ENCODE measurements at places on chromosomes 5 and 9.

DNA sequence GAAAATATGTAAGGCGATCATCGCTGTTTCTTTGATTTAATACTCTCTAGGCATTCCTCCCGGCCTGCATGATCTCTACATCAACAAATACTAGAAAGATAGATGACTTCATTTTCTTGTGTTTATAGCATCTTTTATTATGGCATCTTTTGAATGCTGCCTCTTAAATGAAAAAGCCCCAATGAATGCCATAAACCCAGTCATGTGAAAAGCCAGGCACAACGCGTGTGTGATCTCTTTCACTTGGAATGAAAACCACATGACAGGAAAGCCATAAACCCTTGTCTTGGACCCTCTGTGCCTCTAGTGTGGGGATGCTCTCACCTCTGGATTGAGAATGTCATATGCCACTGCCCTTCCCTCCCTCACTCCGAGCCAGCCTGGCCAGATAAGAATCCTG is 476.2 kb downstream of the SEMA5A start:
- DNase-seq = no peak

DNA sequence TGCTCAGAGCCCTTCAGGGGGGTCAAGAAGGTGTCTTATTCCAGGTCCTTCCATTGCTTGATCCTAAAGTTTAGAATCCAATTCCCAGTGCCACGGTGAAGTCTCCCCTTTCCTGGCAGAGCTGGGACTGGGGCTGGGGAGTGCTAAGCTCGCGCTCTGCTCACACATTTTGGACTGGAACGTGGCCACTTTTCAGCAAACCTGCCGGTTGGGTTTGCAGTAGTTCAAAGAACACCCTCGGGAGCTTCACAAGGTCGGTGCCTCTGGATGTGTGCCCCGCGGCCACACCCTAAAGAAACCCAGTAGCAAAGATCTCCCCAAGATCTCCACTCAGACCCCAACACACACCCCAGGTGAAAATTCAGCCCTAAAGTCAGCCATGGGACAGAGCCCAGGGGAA is at the start of gene C9orf152:
TSS of gene C9orf152 (minus strand) at position 129 of the 400 bp plus-strand sequence. CDS start 580 bp downstream, outside the sequence.
- no peak for DNase-seq

- no peak for DNase-seq
These were observed 48.4 kb downstream of the CFAP77 start for GRCh38 chr9:132458432-132458831.

DNA sequence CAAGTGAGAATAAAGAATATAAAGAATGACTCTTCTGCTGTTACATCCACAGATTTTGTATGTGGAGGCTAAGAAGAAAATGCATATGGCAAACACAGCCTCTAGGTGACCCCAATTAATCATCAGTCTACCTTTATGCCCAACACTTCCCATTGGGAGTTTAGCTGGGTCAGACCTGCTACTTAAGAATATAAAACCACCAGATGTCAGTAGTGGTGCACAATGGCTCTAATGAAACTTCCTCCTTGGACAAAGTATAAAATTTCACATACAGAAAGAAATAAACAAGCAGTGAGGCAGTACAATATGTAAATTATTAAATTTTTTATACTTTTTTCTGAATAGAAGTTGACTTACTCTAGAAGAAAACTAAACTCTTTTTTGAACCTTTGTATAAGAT is 539.9 kb downstream of the BRINP1 start:
- peak; percentile 8 for DNase-seq

GRCh38 chr5:158419186-158419585 is 560.2 kb upstream of the CLINT1 start:
- no peak for DNase-seq

DNA sequence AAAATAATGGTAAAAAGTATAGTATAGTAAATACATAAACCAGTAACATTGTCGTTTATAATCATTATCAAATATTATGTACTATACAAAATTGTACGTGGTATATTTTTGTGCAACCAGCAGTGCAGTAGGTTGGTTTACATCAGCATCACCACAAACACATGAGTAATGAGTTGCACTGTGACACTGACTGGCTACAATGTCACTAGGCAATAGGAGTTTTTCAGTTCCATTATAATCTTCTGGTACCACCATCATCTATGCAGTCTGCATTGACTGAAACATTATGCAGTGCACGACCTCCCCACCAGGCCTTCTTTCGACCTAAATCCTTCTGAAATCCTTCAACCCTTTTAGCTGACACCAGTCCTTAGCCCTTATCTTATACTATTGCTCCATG is 105.8 kb downstream of the SREK1 start:
- DNase-seq = no peak

GRCh38 chr5:65482736-65483545 is 1.2 kb upstream of the ADAMTS6 start:
- DNase-seq = peak; percentile 70

DNA sequence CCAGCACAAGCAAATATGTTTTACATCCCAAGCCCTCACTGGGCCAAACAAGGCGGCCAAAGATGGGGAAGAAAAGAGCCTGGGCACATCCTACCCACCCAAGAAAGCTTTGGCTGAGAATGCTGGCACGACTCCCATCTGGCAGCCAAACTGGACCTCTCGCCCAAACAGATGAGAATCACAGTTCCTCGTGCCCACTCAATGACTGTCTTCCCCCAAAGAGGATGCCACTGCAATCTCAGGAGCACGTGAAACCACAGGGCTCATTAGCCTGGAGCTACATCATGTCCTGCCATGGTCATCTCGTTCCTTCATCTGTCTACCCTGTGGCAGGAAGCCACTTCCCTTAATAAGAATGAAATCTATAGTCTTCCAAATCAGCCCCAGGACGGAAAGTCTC is 536.8 kb downstream of the BNC2 start:
- DNase-seq = no peak

DNA sequence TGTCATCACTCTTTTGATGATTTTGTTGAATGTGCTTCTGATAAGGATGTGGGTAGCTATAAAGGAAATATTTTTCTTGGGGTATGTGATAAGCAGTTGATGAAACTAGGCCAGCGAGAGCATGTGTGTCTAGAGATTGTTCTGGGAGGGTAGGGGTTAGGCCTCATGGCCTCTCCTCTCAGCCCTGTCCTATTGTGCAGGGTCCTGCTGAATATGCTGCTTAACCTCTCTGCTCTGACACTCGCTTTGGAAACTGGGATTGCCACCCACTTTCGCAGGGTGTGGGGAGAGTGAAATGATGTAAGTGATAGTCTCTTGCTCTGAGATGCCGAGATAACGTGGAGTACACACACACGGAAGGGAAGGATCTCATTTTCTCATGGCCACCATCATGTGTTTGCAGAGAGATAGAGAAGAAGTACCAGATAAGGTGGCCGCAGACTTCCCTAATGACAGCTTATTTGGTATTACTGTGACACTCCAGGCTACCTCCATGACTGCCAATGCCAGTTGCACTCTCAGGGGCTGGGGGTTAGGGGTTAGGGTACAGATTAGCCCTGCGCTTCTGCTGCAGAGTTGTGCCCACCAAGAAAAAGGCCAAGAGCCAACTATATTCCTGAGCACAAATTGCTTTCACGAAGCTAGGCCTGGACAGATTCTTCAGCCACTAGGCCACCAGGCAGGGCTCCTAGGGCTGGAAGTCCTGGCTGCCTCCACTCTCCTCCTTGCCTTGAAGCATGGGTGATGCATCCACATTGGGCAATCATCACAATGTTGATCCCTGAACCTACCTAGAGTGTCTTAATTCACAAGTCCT is 25.2 kb upstream of the TNFAIP8 start:
- no peak for DNase-seq

GRCh38 chr5:171415115-171415730 is 4.2 kb upstream of the FGF18 start:
- peak; percentile 15 for DNase-seq

DNA sequence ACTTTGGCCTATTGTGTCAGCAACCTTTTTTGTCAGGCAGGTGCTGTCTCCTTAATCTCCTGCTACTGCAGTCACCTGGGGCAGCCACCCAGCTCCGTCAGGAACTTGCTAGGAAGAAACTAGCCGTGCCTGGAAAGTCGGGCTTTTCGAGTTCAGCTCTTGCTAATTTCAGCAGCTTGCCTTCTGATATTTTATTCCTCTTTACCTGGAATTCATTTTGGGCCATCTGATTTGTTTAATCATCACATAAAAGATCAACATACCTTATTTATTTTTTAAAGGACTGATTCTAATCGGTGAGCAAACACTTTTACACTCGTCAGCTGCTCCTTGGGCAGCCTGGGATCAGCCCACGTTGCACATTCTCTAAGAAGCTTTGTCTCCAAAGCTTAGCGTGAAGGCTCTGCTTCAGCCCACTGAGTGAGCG is 42.2 kb downstream of the PRLR start:
- no peak for DNase-seq

DNA sequence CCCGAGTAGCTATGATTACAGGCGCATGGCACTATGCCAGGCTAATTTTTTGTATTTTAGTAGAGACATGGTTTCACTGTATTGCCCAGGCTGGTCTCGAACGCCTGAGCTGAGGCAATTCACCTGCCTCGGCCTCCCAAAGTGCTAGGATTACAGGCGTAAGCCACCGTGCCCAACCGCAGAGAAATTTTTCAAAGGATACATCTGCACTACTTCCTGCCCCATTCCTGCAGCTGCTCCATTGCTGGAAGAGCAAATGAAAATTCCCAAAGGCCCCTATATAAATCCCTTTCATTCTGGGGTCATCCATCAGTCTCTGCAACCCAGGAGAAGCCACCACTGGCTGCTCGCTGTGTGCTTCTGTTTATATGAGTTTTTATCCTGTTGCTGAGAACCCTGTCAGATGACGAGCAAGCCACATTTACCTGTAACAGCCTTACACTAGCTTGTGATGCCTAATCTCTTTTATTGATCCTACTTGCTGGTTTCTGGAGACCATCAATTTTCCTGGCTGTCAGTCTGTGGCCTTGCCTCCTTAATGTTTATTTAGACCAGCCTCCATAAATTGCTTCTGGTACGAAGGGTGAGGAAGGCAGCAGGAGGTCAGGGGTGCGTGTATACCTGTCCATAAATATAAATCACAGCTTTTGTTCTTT is 925.3 kb downstream of the TLE4 start:
- no peak for DNase-seq

- peak; percentile 55 for DNase-seq
These were observed 3.6 kb upstream of the ENG start for GRCh38 chr9:127858041-127858512.

- no peak for DNase-seq
These were observed 112.0 kb downstream of the RXRA start for GRCh38 chr9:134438195-134438788.

DNA sequence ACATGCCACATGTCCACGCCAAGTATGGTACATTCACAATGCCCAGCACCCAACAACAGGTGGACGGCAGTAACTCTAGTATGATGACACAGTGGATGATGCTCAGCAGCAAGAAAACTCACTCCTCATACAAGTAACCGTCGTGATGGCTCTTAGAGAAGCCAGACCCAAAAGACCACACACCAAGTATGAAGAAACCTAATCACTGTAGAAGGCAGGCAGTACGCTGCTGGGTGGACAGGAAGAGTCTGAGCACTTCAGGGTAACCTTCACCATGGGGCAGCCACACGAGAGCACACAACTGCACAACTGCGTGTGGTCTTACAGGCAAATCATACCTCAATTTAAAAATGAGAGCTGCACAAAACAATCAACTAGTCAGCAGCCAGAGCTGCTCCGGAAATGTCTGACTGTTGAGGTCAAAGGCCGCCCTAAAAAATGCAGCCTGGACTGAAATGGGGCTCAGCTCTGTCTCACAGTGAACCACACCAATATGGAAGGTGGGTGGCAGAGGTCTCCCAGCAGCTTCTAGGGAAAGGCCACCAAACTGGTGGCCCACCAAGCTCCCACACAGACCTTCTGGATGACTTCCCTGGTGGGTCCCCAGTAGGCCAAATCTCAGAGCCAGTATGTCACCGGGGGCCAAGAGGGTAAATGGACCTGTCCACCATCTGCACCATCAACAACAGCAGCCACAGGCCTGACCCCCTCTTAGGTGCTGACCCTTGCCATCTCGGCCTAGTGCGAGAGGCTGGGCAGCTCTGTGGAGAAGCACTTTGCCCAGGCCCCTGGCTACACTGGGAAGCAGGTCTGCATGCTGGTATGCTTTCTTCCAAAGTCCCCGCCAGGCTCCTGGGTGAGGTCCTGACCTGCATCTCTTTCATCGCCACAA is 17.8 kb downstream of the BICD2 start:
- DNase-seq = peak; percentile 31

- DNase-seq = no peak
These were observed 75.7 kb downstream of the ZNF608 start for GRCh38 chr5:124670722-124671184.
